EH (cell line): ENCODE measurements at places on chromosomes 7 and 10.

DNA sequence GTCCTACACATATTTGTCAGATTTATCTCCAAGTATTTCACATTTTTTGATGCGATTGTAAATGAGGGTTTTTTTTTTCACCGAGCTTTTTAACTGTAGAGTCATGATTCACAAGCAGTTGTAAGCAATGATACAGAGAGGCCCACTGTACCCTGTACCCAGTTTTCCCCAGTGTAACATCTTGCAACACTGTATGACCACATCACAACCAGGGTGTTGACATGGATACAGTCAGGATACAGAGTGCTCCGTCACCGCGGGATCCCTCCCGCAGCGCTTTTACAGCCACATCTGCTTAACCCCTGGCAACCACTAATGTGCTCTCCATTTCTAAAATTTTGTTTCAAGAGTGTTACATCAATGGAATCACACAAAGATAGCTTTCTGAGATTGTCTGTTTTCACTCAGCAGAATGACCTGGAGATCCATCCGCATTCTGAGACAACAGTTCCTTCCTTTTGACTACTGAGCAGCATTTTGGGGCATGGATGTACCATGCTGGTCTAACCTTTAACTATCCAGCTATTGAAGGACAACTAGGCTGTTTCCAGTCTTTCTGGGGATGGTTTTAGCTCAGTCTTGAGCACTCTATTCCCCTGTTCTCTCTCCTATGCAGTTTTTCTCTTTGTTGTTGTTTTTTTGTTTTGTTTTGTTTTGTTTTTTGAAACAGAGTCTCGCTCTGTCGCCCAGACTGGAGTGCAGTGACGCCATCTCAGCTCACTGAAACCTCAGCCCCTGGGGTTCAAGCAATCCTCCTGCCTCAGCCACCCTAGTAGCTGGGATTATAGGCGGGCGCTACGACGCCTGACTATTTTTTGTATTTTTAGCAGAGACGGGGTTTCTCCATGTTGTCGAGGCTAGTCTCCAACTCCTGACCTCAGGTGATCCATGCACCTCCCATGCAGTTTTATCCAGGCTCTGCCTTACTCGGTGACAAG, 25.9 kb downstream of the GPRIN2 start:
- DNase-seq: peak; percentile 88

DNA sequence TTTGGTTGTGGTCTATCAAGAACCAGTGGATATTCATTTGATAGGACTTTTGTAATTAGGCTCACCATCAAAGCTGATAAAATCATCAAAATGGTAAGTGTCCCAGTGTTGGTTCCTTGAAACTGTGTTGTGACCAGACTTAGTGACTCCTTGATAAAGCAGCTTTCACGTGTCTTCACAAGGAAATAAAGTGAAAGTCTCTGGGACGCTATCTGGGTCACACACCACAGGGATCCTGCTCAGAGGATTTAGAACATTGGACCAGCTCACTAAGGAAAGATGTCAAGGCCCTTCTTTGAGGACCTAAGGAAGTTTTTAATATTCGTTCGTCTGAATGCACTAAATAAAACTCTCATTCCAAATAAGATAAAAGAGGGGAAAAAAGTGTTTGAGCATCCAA, 193.1 kb downstream of the RNLS start:
- DNase-seq: no peak

DNA sequence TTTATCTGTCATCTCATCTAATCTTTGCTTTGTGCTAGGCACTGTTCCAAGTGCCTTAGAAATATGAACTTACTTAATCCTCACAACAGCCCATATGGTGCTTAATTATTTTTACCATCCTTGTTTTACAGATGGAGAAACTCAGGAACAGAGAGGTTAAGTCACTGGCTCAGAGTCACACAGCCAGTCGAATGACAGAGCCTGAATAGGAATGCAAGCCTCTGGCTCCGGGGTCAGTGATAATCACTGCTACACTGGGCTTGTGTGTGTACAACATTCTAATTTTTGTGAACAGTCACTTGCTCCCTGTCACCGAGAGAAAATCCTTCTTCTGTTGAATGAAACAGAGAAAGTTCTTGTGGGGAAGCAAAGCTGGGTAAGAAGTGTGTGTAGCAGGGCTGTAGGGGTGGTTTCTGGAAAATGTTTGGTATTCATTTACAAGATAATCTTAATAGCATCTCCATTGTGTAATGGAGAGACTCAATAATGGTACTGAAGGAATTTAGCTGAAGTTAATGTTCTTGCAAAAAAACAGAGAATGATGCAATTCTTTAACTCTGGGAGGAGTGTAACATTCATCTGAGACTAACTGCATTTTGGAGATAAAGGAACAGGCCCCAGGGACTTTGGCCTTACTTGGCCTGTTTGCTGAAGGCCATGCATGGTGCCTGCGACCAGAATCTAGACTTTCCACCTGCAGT, 290.6 kb downstream of the FRMD4A start:
- peak; percentile 96 for DNase-seq

DNA sequence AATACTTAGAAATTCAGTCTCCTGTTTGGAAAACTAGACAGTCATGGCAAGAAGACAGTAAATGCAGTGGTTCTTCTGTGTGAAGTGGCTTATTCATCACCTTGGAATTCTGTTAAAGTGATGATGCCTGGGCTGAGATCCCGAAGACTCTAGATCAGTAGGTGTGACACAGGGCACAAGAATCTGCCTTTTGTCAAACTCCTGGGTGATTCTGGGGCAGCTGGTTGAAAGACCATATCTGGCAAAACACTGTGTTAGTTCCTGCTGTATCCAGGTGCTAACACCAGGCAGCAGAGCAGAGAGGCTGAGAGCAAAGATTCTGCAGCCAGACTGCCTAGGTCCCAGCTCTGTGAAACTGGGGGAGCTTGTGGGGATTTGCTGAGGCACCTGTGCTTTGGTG, 26.5 kb downstream of the MRC1 start:
- peak; percentile 96 for DNase-seq

GRCh38 chr7:21305455-21306235, 122.2 kb upstream of the SP4 start:
- DNase-seq: no peak

GRCh38 chr7:154795014-154795413, 207.9 kb downstream of the PAXIP1 start:
- no peak for DNase-seq

- DNase-seq: no peak
Observed at GRCh38 chr10:119726676-119727261, 919 bp downstream of the INPP5F start.
